ENCODE measurements at places on chromosomes 12 and 14. TPM values are rescaled to one million over a fixed set of nuclear protein-coding genes. Genes with fewer than 3 reads are reported as not detected.
A peak's percentile ranks its signal among the peaks of the same experiment; 100 is the strongest.

DNA sequence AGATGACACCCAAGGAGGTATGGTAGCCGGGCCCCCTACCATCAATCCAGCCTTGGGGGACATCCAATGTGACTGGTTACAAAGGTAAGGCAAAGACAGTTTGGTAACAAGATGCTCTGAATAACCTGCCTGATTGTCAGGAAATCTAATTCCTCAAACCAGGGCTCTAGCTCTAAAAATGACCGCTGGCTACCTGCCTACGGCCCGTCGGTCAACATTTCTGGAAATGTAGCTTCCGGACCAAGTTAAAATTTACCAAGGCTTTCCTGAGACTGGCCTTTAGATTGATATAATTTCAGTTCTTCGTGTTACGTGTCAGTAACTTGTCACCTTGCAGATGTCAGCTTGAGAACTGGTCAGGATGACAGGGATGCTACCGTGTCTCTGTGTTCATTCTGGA is 34.2 kb upstream of the FOXN3 start:
- no peak for DNase-seq

GRCh38 chr14:99169776-99170356 is 102.1 kb downstream of the BCL11B start:
- no peak for DNase-seq

- no peak for DNase-seq
Observed at GRCh38 chr12:52003016-52003550, 3.7 kb upstream of the TAMALIN start.

GRCh38 chr12:115485503-115485902 is 792.0 kb downstream of the MED13L start:
- no peak for DNase-seq

DNA sequence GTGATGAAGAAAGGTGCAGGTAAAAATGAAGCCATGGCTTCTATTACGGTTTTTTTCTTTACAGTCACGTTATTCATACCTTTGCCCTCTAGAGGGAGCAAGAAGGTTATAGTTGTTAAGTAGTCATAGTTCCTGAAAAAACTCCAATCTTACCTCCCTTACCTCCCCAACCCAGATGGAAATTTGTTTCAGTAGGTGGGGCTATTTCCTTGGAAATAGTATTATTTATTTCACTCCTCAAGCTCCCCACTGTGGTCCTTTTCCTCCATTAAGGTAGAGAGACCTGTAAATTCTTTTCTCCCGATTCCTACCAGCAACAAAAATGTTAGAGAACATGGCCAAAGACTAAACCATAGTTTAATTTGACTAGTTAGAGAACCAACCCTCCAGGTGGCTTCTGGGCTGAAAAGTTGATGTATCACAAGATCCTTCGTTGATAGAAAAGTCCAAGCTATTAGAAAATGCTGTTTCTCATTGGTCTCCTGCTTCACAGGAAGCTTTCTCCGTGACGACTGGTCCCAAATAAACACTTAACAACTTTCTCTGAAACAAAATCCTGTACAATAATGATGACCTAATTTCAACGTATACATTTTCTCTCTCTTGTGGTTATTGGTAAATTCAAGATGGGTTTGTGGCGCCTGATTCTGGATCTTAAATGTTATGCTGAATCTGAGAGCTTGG is 43.5 kb downstream of the TMX1 start:
- DNase-seq = peak; percentile 36

- no peak for DNase-seq
Observed at GRCh38 chr14:71532790-71533189, 399.4 kb upstream of the RGS6 start.

DNA sequence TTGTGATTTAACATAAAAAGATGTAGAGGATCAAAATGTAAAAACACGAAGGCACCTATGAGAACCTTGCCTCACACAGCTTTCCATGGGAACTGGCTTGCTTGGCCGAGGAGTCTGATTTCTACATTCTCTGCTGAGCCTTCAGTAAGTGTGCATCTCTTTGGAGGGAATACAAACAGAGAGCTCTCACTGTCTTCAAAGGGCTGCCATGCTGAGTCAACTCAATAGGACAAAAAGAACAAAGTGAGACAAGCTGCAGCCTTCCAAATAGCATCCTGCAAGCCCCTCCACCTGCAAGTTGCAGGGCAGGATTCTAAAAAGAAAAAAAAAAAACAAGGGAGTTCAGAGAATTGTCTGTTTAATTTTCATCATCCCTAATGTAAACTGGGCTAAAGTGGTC is 411.9 kb downstream of the NELL2 start:
- no peak for DNase-seq

- no peak for DNase-seq
Observed at GRCh38 chr14:51318813-51319597, 79.0 kb downstream of the TMX1 start.

DNA sequence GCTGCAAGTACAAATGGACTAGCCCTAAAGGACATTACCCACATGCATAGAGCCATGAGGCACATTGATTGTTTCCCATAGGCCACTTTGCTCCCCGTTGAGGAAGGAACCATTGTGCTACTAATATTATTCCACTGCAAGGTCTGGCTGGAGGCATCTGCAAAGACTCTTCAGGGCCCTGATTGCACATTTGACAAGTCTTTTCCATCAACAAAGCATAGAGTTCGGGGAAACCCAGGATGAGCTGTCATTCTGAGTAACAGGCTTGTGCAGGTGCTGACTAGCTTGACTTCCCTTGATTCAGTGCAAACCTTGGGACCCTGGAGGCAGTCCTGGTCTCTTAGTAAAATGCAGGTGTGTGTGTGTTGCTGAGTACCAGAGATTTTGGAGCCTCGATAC is 73.8 kb downstream of the SUSD6 start:
- DNase-seq = no peak

- DNase-seq = no peak
Observed at GRCh38 chr14:38073641-38074040, 134.1 kb upstream of the SSTR1 start.

- DNase-seq = no peak
Observed at GRCh38 chr12:79920421-79921238, 14.3 kb downstream of the PPP1R12A start.

DNA sequence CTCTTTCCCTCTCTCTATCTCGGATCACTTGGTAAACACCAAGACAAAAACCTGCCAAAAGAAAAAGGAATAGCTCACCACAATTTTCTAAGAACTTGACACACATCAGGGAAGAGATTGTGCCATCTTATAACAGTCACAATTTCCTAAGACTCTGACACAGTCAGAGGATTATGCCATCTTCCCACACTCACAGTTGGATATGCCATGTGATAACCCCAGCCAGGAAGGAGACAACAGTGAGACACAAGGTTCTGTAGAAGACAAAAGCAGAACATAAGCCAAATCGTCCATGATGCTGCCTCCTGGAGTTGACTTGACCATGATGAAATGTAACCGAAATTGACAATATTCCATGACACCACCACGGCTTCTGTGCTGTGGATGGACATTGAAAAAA is 2.8 kb upstream of the CLEC9A start:
- DNase-seq = no peak

- DNase-seq = no peak
Observed at GRCh38 chr14:28308734-28309133, 457.9 kb upstream of the FOXG1 start.

DNA sequence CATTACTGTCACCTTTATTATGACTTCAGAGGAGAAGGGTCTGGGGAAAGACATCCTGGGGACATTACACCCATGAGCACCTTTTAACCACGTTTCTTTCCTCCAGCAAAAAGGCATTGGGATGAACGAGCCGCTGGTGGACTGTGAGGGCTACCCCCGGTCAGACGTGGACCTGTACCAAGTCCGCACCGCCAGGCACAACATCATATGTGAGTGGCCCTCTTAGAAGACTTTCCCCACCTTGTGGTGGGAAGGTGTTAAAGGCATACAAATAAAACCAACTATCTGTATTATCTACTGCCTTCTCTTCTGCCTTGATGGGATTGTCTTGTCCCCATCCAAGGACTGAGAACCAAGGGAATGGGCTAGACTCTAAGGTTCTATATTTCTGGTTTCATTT is 6.0 kb downstream of the PSMD9 start:
- no peak for DNase-seq

DNA sequence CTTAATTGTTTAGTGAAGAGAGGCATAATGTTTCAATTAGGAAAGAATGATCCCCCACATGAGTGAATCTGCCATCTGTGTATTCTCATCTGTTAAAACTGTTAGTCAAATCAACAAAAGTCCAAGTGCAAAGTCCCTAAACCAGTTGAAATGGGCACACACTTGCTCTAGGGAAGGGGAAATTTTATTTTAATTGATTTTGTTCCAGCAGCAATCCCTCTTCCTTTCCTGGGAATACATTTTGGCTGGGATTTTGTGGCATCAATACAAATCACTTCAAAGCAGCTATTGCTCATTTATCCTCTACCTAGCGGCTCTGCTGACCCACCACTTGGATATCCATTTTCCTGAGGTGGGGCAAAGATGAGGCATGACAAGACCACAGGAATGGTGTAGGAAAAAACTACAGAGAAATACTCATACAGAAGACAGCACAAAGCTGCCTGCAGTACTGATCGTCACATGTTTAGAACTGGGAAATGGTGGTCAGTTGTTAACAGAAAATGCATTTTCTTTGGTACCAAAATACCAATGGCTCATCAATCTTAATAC is 9.8 kb upstream of the SSTR1 start:
- no peak for DNase-seq

DNA sequence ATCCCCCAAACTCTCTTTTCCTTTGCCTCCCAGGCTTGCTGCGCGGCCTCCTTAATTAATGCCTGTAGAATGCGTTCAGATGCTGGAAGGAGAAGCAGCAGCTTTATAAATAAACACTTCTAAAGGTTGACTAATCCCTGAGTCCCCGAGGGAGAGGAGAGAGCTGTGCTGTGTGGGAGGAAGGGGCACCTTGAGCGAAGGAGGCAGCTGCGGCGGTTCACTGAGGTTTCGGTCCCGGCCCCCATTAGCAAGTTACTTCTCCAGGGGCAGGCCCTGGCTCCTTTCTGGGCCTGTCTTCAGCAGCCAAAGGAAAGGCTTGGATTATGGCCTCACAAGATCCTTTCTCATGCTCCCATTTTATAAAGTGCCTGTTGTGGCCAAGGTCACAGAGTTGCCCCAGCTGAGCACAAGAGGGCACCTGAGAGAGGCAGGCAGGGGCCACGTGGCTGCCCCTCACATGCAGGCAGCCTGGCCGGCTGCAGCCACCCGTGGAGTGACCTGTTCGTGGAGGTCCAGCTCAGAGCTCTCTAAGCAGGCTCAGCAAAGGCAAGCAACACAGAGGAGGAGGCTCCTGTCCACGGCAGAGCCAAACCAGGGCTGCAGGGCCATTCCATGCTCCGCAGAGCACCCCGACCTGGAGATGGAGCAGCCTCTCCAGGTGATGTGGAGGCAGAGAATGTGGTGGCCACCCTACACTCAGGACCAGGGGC is 15.0 kb upstream of the CACNA2D4 start:
- no peak for DNase-seq

GRCh38 chr12:121942145-121942718 is 23.8 kb downstream of the CFAP251 start:
- DNase-seq = no peak

GRCh38 chr12:113867258-113867657 is 98.9 kb downstream of the RBM19 start:
- no peak for DNase-seq

GRCh38 chr14:103312006-103312635 is 21.9 kb upstream of the EIF5 start:
- DNase-seq = no peak

DNA sequence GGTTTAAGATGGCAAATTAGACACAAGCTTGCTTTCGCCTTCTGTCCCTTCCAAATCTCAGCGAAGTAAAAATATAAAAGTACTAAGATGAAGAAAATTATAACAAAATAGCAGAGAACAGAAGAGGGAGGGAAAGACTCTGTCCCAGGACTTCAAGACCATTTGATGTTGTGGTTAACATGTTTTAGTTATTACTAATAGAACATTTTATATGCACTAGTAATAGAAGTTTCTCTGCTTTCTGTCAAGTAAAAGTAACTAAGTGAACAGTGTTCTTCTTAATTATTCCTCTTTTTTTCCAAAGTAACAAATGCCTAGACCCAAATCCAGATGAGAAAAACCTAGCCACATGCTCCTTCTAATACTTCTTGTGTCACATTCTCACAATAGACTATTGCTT is 85.1 kb upstream of the DAAM1 start:
- DNase-seq = no peak

GRCh38 chr12:10802587-10802986 is at the start of gene TAS2R7:
TAS2R7 (minus strand) TSS chr12:10802627; CDS start chr12:10802570, 57 bp downstream.
- no peak for DNase-seq

DNA sequence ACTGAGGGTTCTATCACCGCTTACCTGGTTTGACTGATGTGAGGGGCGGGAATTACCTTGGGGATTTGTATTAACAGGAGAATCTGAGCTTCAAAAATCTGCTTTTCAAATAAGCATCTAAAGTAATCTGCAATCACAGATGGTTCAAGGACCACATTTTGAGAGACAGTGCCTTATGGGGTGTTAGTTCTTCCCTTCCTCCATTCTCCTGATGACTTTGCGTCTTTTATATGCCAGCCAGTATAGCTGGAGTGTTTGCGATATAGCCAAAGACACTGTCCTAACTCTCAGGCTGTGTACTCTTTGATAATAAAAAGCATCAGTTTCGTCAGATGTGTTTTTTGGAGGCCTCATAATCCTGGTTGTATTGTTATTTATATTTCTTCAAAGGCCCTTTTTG is 39.5 kb downstream of the PPHLN1 start:
- DNase-seq = no peak

- no peak for DNase-seq
Observed at GRCh38 chr12:130479401-130480125, 141.9 kb downstream of the PIWIL1 start.

GRCh38 chr12:91381309-91381804 is 198.7 kb upstream of the DCN start:
- peak; percentile 13 for DNase-seq

- no peak for DNase-seq
Observed at GRCh38 chr14:82935691-82936090, 1402.0 kb upstream of the SEL1L start.

- no peak for DNase-seq
Observed at GRCh38 chr12:12319451-12320183, 30.4 kb downstream of the MANSC1 start.

GRCh38 chr14:102194856-102195255 is 55.2 kb downstream of the WDR20 start:
- no peak for DNase-seq

GRCh38 chr12:83514372-83514771 is 827.7 kb downstream of the TMTC2 start:
- DNase-seq = no peak

LMO3 gene
- polyA plus RNA-seq = 1.5 TPM

BIN2 gene
- 1.4 TPM for polyA plus RNA-seq

ADSS1 gene
- polyA plus RNA-seq = 220 TPM

WNT1 gene
- polyA plus RNA-seq = not detected

TEX52 gene
- polyA plus RNA-seq = not detected

RNU4-1 gene
- not detected for polyA plus RNA-seq

SERPINA12 gene
- not detected for polyA plus RNA-seq

CARMIL3 gene
- polyA plus RNA-seq = 0.13 TPM

REP15 gene
- 4.1 TPM for polyA plus RNA-seq

VASH1 gene
- polyA plus RNA-seq = 13.6 TPM
